ENCODE measurements at places on chromosomes 7 and 10.

GRCh38 chr10:74640134-74640921, 186.1 kb upstream of the KAT6B start:
- no peaks in the 10 kb centered on the region for H3K4me1 ChIP-seq
- H3K4me3 ChIP-seq = no peak overlapping the region
- H3K27ac ChIP-seq = no peak overlapping the region
- no peak for DNase-seq
- no peaks in the 10 kb centered on the region for H3K27me3 ChIP-seq
- H3K36me3 ChIP-seq = no peaks in the 10 kb centered on the region

DNA sequence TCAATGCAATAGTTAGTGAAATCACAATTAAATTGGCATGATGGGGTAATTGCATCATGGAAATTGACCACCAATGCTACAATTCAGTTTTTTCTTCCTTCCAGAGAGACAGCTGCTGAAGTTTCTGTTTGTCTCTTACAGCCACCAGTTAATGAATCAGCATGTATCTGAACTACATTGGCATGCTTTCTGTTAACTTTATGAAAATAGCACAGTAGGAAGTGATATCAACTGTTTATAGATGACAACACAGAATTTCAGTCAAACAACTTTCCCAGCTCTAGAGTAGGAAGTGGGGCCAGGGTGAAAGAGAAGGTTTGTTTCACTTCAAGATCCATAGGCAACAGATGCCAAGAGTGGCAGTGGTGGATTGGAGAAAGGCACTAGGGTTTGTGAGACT, 339.6 kb upstream of the VWC2 start:
- no peaks in the 10 kb centered on the region for H3K27me3 ChIP-seq
- H3K4me1 ChIP-seq = no peaks in the 10 kb centered on the region
- DNase-seq = no peak
- no peaks in the 10 kb centered on the region for H3K36me3 ChIP-seq
- H3K4me3 ChIP-seq = no peak overlapping the region

GRCh38 chr10:89887406-89887805, 186.0 kb downstream of the KIF20B start:
- DNase-seq = no peak
- H3K27me3 ChIP-seq = no peaks in the 10 kb centered on the region
- no peaks in the 10 kb centered on the region for H3K36me3 ChIP-seq
- no peaks in the 10 kb centered on the region for H3K4me1 ChIP-seq
- H3K4me3 ChIP-seq = no peak overlapping the region
- no peak overlapping the region for H3K27ac ChIP-seq

GRCh38 chr7:1533547-1534329, 3.2 kb downstream of the MAFK start:
- peaks cover 9% of the 10 kb centered on the region for H3K36me3 ChIP-seq
- H3K4me3 ChIP-seq = peak overlapping the region; percentile 81

- no peak overlapping the region for H3K4me3 ChIP-seq
- H3K36me3 ChIP-seq = no peaks in the 10 kb centered on the region
- no peak for DNase-seq
- H3K27ac ChIP-seq = peak overlapping the region; percentile 91
- peaks cover 52% of the 10 kb centered on the region for H3K4me1 ChIP-seq
- no peaks in the 10 kb centered on the region for H3K27me3 ChIP-seq
These were observed 9.0 kb upstream of the VIM start for GRCh38 chr10:17219024-17219423.

DNA sequence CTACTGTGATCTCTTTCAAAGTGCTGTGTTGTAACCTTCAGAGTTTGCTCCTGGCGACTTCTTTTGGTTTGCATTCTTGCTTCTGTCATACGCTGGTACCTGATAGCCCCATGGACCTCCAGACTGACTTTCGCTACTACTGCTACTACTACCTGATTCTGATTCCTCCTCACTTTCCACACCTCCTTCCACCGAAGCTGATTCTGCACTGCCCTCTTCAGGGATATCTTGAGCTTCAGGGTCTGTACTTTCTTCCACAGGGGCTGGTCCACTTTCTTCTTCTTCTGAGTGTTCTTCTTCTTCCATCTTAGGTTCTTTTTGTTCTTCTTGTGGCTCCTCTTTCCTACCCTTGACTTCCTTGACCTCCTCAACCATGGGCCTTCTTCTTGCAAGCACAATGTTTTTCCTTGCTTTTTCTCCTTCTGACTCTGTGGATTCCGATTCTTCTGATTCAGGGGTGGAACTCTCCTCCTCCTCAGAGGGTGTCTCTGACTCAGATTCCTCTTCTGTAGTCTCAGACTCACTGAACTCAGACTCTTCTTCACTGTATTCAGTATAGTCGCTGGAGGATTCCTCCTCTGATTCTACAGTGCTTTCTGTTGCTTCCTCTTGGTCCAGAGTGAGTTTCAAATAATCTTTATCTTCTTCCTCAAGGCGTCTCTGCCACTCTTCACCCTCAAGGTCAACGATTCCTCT, 992.2 kb downstream of the PCDH15 start:
- no peaks in the 10 kb centered on the region for H3K36me3 ChIP-seq
- no peaks in the 10 kb centered on the region for H3K4me1 ChIP-seq
- no peaks in the 10 kb centered on the region for H3K27me3 ChIP-seq
- DNase-seq = no peak

- H3K36me3 ChIP-seq = no peaks in the 10 kb centered on the region
- no peaks in the 10 kb centered on the region for H3K4me1 ChIP-seq
- DNase-seq = no peak
- no peak overlapping the region for H3K27ac ChIP-seq
These were observed 624.8 kb downstream of the GRID1 start for GRCh38 chr10:85741626-85742300.

DNA sequence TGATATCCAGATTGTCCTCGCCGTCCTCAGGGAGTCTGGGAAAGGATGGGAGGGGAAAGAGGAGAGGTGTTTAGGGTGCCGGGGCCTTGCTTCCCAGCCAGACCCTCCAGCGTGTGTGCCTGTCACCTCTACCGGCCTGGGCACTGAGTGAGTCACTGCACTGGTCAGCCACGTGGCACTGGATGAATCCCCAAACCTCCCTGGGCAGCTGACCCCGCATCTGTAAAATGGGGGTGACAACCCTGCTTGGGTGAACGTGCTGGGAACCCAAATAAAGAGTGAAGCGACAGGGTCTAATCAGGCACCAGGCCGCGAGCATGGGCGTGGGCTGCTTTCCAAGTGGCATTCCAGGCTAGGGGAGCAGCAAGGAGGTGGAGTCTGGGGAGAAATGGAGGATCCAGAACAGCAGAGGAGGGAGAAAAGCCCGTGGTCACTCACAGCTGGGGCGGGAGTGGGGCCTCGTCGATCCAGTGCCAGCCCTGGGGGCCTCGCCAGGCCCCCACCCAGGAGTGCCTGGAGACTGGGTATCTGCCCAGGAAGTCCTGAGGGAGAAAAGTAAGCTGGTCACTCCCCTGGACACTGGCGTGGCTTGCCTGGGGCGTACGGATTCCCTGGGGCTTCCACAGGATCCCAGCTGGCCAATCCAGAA, 29.7 kb downstream of the KLRG2 start:
- DNase-seq = no peak
- no peaks in the 10 kb centered on the region for H3K4me1 ChIP-seq
- no peaks in the 10 kb centered on the region for H3K27me3 ChIP-seq

DNA sequence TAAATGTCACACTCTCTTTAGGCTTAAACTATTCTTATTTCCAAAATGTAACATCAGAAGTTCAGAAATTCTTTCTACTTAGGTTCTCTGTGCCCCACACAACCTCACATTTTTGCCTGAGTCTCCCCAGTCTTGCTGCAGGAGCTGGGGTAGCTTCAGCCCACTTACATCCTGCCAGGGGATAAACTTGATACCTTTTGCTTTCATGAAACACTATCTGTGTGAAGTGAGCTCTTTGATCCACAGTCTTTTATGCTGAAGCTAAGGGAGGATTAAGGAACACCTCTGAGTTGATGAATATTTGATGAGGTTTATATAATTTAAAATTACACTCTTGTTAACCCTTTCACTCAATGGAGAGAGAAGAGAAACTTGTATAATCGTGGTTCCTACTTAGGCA, 341.0 kb downstream of the AUTS2 start:
- H3K36me3 ChIP-seq = no peaks in the 10 kb centered on the region
- DNase-seq = no peak
- no peaks in the 10 kb centered on the region for H3K27me3 ChIP-seq
- no peak overlapping the region for H3K27ac ChIP-seq
- H3K4me1 ChIP-seq = no peaks in the 10 kb centered on the region

DNA sequence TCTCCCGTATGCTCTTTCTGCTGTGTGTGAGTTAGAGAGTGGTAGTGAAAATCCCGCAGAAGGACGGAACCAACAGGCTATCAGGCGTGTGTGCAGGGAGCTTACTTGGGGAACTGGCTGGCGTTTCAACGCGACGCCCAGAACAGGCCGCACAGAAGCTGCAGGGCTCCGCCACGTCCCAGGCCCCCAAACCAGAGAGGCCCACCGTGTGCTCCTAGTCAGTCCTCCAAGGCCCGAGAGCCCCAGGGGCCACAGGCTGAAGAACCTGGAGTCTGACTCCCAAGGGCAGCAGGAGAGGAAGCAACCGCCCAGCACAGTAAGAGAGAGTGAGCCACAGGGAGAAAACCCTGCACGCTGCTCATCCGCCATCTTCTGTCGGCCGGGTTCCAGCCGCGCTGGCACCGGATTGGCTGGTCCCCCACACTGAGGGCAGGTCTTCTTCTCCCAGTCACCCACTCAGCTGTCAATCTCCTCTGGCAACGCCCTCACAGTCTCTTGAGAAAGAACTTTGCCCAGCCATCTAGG, 730.6 kb upstream of the VSTM2A start:
- H3K27me3 ChIP-seq = no peaks in the 10 kb centered on the region
- no peak overlapping the region for H3K27ac ChIP-seq
- H3K36me3 ChIP-seq = no peaks in the 10 kb centered on the region
- DNase-seq = no peak

DNA sequence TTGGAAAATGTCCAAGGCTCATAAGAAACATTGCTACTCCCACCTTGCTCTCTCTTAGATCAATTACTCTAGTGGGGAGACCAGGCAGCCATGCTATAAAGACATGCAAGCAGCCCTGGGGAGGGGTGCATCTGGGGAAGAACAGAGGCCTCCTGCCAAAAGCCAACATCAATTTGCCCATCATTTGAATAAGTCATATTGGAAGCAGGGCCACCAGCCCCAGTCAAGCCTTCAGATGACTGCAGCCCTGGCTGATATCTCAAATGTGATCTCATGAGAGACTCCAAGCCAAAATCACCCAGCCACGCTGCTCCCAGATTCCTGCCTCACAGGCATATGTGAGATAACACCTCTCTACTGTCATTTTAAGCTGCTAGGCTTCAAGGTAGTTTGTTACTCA, 157.5 kb upstream of the PDE1C start:
- no peak overlapping the region for H3K27ac ChIP-seq
- no peak overlapping the region for H3K4me3 ChIP-seq
- no peak for DNase-seq
- no peaks in the 10 kb centered on the region for H3K36me3 ChIP-seq

Data from tibial artery (tissue), 4 donors.